ENCODE measurements at places on chromosomes 4 and X. TPM values are rescaled to one million over a fixed set of nuclear protein-coding genes. Genes with fewer than 3 reads are reported as not detected.

The CISD2 gene
- polyA plus RNA-seq: 13.5 TPM

The GAGE13 gene
- polyA plus RNA-seq: not detected

The CDX4 gene
- polyA plus RNA-seq: not detected

The ARX gene
- not detected for polyA plus RNA-seq

The TEX13C gene
- polyA plus RNA-seq: not detected

The AADAT gene
- 3.0 TPM for polyA plus RNA-seq

The CXCL6 gene
- polyA plus RNA-seq: 0.16 TPM

The SLC9B1 gene
- polyA plus RNA-seq: 2.1 TPM

The GLRA3 gene
- polyA plus RNA-seq: 0.24 TPM
